Lung microvascular endothelial cell (primary cell): ENCODE measurements at places on chromosomes 11 and 22.

GRCh38 chr11:135008001-135008405 lies 596.0 kb upstream of the B3GAT1 start:
- no peak for DNase-seq

GRCh38 chr11:75173336-75173735 lies 22.4 kb downstream of the SLCO2B1 start:
- no peak for DNase-seq

- DNase-seq = no peak
These were observed 45.0 kb downstream of the DLG2 start for GRCh38 chr11:85582111-85582510.

GRCh38 chr22:28440592-28441390 lies 238.8 kb downstream of the TTC28 start:
- peak; percentile 40 for DNase-seq

DNA sequence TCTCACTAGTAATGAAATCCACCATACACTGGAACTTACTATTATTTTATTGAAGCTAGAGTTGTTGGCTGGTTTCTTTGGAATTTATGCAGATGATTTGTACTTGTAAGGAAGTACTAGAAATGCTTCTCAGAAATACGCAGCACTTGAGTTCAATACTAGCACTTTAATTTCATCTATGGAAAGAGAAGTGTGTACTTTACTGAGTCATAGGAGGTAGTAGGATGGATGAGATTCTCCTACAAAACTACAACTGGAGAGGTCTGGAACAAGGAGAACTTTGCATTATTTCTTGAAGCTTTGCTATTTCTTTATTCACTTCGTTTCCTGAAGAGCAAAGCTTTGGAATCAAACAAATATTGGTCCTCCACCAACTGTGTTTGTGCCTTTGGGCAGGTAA lies 44.1 kb upstream of the CCDC90B start:
- DNase-seq = no peak

DNA sequence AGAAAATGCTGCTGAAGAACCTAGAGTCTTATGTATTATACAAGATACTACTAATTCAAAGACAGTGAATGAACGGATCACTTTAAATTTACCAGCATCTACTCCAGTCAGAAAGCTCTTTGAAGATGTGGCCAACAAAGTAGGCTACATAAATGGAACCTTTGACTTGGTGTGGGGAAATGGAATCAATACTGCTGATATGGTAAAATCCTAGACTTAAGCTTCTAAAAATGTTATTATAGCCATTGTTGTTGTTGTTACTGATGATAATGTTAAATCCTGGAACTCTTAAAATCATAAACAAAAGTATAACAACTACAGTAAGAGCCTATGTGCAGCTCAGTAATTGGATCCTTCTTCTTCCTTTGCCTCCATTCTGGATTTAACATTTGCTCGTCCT lies 38.4 kb downstream of the USP47 start:
- DNase-seq = no peak

DNA sequence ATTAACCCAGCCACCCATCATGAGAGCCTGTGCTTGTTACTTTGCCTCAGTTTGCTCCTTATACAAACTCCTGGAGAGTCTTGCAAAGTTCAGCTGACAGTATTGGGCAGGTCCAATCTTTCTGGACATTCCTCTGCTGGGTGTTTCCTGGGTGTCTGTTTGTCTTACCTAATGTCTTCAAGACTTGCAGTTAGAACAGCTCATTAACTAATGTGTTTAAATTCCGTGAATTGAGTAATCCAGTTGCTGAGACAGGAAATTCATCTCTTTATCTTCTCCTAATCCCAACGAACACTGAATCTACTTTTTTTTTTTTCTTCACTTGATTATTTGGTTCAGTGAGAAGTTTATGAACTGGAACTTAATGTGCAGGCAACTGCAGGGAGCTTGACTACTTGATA lies 20.6 kb downstream of the BCO2 start:
- DNase-seq = no peak

- no peak for DNase-seq
These were observed 4.9 kb upstream of the SPECC1L start for GRCh38 chr22:24265734-24266133.

DNA sequence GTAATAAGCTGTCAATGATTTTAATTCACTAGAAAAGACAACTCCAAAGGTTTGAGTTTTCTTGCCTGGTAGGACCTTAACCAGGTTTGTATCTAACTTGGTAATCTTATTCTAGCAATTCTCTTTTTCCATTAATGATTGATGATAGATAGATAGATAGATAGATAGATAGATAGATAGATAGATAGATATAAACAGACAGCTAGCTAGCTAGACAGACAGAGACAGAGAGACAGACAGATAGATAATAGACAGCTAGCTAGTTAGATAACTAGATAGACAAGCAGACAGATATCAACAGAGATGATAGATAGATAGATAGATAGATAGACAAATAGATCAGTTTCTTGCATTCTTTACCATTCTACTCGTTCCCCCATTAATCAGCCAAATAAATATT lies 15.3 kb downstream of the TMPRSS6 start:
- DNase-seq = no peak

GRCh38 chr11:14114269-14114668 lies 151.7 kb downstream of the SPON1 start:
- peak; percentile 77 for DNase-seq

DNA sequence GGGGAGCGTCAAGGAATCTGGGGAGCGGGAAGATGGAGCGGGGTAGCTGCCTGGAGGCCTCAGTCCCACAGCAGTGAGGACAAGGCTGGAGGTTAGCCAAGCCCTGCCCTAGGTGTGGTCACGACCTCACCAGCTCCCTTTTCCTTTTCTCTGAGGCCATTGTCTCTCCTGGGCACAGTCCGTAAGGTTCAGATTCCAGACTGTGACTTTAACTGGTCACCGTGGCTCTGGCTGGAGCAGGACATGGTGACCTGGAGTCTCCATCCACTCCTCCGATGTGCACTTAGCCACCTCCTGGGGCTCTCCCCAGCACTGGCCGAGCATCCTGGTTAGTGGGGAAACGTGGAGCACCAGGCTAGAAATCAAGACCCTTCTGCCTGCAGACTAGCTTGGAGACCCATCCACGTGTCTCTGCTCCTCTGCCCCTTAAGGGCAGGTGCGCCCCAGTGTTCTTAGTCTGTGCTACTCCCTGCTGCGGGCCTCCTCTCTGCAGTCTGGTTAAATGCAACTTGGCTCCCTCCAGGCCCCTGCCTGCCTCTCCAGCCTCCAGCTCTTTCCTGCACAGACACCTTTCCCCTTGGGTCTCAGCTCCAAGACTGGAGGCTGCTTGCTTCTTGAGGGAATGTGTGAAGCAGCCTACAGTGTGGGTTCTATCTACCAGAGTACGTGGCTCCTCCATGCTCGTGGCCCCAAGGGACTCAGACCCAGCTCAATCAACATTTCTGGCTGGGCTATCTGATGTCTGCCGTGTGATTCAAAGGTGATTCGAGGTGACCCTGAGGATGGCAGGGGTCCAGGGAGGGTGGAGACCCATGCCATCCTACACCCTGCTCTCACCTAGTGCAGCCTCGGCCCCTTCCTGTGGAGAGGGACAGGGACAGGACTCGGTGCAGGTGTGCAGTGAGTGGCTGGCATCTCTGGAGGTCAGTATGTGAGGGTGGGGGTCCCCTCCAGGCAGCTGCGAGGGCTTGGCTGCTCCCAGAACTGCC lies 5.2 kb downstream of the SLC25A1 start:
- DNase-seq = no peak

DNA sequence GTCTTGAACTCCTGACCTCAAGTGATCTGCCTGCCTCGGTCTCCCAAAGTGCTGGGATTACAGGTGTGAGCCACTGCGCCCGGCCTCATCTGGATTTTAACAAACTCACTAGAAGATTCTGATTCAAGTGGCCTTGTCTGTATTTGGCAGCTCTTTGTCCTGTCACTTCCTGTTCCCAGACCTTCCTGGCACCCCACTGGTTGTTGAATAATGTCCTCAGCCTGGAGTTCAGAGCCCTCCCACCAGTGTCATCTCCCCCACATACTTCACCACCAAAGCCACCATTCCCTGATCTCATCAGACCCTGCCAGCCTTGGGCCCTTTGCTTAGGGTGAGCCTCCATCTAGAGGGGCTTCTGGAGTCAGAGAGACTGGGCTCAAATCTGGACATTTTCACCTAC lies 3.3 kb downstream of the PELI3 start:
- DNase-seq = no peak

DNA sequence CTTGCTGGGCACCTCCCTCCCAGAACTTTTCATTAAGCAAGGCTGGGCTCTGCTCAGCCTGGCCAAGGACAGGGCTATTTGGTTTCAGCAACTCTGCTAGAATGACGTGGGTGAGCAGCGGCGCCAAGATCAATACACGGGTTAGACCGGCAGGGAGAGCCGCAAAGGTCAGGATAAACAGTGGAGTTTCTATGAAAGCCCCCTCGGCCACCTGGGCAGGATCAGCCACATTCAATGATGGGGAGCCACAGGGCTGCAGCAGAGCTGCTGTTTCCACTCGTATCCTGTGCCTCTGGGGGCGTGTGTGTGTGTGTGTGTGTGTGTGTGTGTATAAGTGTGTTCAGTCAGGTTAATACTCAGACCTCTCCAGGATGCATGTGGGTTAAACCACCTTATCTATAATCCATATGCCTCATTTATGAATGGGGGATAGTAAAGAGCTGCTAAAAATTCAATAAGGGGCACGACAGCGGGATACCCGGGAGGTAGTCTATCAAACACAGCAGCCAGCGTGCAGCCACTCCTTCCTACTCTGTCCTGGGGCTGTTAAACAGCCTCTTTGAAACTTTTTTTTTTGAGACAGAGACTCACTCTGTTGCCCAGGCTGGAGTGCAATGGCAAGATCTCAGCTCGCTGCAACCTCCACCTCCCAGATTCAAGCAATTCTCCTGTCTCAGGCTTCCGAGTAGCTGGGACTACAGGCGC lies 34.8 kb downstream of the MYH9 start:
- DNase-seq = peak; percentile 95

- DNase-seq = no peak
These were observed 853.6 kb downstream of the KCNA4 start for GRCh38 chr11:29163231-29163630.

DNA sequence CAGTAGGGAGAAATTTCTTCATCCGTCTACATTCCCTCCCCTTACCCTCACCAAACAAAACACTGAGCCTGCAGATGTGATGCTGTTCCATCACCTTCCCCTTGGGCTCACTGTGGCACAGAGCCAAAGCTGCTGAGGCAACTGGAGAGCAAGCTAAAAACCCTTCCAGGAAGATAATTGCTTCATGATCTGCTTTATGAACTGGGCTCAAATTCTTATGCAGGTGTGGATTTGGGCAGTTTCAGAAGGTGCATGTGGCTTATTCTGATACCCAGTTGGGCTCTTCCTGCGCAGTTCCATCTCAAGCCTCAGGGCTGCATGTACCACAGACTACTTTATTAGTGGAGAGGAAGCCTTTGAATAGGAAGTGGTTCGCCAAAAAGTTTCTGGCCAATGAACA lies 58.3 kb downstream of the AAMDC start:
- no peak for DNase-seq

DNA sequence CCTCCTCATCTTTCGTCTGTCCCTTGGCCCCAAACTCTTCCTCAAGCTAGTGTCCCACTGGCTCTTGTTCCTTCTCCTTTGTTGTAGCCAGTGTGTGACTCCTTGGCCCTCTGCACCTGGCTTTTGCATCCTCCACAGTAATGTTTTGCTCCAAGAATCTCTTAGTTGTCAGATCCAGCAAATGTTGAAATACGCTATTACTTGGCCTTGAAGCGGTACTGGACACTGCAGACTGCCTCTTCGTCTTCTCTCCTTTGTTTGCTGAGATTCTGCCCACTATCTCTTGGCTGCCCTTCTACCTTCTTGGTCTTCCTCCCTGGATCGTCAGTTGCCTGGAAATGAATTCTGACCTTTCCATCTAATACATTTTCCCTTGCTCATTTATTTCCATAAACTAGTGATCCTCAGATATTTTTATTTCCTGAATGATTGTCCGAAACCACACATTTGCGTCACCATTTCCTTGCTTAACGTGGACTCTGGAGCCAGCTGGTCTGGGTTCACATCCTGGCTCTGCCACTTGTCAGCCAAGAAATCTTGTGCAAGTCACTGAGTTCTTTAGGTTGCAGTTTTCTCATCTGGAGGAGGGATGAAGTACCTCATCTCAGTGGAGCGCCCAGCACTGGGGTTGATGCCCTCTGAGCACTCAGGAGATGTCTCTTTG lies 113.6 kb downstream of the LDLRAD3 start:
- peak; percentile 98 for DNase-seq

GRCh38 chr11:79244798-79245197 lies 196.0 kb downstream of the TENM4 start:
- no peak for DNase-seq

GRCh38 chr11:94800414-94800813 lies 32.3 kb downstream of the AMOTL1 start:
- DNase-seq = peak; percentile 62

- DNase-seq = peak; percentile 76
These were observed 143.8 kb upstream of the DDI1 start for GRCh38 chr11:103892603-103893002.

GRCh38 chr11:66509131-66509561 lies 1.3 kb upstream of the BBS1 start:
- no peak for DNase-seq

GRCh38 chr22:26708256-26709009 lies 51.0 kb downstream of the MIAT start:
- DNase-seq = no peak

- peak; percentile 18 for DNase-seq
These were observed 781 bp downstream of the NECTIN1 start for GRCh38 chr11:119728211-119728626.

DNA sequence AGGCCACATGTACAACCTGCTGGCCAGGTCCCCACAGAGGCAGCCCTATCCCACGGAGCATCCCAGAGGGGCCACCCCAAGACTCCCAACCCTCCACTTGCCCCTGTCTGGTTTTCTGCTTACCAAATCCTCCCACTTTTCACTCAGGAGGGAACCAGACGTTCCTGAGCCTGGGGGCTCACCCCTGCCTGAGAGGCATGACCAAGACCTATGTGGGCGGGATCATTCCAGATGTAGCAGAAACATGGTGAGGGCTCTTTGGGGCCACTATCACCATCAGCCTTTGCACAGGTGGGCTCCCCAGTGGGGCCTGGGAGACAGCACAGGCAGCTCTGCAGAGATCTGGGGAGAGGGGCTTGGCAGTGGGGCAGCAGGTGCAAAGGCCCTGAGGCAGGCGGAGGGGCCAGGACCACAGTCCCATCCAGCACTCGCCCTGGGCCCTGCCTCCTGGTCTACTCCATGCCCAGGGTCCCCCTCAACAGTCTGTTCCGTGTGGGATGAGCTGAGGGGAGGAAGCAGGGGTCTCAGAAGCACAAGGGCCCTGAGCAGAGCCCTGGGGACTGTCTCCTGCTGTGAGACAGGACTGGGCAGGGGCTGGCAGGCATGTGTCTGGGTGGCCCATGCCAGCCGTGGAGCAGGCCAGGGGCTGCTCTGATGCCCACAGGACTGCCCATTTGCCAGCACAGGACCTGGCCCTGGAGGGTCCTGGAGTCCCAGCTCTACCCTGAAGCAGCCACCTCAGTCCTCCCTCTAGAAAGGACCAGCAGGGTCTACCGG lies 9.4 kb downstream of the PIM3 start:
- no peak for DNase-seq
